ENCODE measurements at places on chromosomes 2 and 18.

DNA sequence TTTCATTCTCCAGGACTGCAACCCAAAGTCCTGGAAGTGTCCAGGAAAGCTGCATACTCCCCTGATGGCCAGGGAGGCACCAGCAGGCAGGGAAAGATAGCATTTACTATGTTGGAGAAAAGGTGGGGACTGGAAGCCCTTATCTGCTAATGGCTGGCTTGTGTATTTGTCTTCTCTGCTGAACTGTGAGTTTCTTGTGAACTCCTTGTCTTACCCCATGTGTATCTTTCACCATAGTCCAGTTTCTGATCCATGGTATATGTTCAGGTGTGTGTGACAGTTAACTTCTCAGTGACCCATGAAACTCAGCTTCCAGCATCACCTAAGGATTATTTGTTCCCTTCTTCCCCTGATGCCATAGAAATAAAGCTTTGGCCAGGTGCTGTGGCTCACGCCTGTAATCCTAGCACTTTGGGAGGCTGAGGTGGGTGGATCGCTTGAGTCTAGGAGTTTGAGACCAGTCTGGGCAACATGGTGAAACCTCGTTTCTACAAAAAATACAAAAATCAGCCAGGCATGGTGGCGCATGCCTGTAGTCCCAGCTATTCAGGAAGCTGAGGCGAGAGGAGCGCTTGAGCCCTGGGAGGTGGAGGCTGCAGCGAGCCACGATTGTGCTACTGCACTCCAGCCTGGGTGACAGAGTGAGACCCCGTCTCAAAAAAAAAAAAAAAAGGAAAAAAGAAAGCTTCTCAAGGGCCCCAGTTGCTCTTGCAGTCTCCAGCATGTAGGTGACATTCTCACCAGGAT, 112.8 kb upstream of the MAP4K3 start:
- DNase-seq: no peak

DNA sequence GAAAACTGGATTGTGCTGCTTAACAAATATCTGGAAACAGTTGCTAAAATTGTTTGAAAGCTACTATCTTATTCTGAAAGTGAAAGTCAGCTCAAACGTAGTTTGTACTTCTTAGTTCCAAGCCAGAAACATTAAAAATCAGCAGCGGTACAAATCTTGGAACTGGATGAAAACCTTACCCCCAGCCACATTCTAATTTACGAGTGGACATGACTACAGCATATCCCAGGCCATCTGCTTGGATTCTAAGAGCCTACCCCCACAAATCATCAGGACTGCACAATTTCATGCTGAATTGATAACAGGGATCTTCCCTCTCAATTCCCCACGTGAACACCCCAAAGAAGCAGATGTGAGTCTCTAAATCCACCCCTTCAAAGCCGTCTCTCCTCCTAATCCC, 158.7 kb upstream of the NCKAP5 start:
- no peak for DNase-seq

DNA sequence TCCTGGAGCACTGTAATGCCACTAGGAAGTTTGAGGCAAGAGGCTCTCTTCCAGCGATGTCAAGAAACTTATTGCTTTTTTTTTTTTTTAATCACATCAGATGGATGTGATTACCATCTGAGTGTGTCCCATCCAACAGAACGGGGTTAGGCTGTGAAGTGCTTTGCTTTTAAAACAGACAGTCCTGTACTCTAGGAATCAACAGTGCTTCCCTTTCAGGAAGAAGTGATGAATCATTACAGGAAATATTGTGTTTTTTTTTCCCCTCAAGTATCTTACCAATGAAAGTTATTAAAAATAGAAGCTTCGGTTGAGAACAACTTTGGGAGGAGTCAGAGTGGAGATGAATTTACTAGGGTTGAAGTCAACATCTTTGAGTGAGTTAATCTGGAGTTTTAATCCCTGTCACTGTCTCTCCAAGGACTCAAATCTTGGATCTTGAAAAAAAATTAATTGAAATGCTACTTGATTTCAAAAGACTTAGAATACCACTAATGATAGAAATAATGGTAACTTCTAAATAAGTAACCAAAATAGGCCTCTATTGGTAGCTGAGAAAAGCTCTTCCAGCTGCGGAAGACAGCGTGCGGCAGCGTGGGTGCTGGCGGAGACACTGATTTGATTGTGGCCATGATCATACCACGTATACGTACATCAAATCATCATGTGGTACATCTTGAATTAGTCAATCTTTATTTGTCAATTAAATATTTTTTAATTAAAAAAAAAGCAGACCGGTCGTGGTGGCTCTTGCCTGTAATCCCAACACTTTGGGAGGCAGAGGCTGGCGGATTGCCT, 45.5 kb downstream of the GATA6 start:
- DNase-seq: peak; percentile 15

- DNase-seq: no peak
Measured at GRCh38 chr2:217247476-217247875, 387.6 kb upstream of the TNP1 start.

DNA sequence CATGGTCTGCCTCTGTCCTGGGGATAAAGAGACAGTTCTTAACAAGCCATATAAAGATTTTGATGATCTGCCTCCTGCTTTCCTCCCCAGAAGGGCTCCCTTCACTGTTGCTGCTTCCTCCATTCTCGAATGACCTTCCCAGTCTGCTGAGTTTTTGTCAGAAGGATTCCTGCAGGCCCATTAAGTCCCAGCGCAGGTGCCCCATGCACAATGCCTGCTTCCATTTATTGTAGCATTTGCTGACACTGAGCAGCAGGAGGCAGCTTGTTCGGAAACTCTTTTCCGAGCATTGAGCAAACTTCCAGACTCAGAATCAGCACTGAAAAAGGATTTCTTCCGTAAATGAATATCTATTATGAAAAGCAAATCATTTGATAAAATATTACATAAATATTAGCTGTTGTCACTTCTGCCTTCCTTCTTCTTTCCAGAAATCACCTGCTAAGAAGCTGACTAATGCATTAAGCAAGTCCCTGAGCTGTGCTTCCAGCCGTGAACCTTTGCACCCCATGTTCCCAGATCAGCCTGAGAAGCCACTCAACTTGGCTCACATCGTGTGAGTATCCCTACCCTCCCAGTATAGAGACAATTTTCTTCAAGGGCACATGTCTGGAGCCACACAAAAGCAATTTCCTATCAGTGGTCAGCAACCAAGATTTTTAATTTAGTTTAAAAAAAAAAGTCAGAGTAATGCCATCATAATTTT, 110.4 kb downstream of the DTNA start:
- DNase-seq: no peak

DNA sequence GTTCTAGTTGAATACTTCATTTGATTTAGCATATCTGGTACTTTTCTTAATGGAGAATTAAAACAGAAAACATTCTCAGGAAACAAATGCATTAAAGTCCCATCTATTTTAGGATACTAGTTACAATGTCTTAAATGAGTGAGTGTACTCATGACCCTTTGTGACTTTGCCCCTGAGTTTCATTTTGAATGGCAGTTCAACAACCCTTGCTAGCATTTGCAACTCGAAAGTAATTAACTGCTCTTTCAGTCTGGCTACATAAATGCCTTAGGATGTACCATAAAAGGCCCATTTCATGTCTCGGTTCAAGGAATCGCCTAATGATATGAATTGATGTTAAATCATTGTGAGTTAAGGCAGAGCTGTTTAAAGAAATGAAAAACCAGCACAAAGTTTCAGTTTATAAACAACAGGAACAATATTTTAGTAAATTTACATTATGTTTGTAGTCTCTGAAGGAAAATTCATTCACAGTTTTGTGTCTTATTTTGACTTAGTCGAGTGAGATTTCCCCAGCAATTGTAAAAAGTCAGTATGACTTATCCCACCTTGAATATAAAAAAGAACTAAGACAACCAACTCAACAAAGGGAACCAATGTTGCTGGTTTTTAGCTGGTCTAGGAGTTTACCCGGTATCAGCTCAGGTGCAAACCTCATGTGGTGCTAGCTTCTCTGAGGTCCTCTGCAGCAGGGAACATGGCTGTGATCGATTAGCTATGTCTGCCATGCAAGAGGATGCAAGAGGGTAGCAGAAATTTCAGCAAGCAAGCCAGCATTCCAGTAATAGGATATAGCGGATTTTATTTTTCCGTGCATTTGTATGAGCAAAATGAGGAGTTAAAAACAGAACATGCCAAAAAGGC, 386.2 kb downstream of the PTPRM start:
- no peak for DNase-seq

GRCh38 chr2:98175811-98176210, 88.8 kb downstream of the VWA3B start:
- no peak for DNase-seq

DNA sequence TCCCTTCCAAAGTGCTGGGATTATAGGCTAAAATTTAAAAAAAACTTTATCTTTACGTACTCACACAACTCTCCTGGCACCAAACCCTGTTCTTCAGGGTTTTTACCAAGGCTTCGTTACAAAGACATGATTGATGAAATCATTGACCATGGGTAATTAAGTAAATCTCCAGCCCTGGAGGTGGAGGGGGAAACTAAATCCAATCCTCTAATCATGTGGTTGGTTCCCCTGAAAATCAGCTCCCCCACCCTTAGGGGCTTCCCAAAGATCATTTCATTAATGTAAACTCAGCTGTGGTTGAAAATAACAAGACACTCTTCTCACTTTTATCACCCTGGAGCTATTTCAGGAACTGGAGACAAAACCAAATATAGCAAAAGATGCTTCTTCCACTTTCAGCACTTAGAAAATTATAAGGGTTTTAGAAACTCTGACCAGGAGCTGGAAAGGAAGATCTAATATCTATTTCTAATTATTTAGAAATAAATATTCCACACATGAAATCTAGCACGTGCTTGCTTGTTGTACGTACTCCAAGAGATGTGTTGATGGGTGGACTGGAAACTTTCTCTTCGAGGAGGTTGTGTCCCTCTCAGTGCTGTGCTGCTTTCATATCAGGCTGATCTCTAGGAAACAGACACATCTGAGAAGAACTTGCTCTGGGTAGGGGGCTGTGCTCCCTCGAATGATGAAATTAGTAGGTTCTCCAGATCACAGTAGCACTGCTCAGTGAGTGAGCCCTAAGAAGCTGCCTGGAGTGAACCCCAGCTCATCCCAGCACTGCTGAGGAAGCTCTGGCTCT, 67.2 kb downstream of the SMAD4 start:
- DNase-seq: no peak

GRCh38 chr2:149743842-149744448, 156.4 kb upstream of the MMADHC start:
- peak; percentile 55 for DNase-seq

GRCh38 chr2:232942831-232943230, 70.2 kb downstream of the NGEF start:
- DNase-seq: no peak

DNA sequence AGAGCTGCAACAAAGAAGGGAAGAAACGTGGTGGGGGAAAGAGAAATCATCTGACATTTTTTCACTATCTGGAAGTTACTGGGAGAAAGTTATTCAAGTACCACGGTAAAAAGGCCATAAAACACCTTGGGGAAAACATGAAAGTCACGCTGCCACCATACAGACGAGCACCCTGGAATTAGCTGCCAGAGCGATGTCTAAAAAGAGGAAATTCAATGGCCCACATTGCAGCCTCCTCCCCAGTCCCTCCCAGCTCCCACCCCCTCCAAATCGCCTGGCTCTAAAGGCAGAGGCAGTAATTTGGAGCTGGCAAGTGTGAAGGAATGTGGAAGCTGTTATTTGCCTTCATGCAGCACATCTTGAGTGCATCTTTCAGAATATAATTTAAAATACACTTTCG, 192.0 kb downstream of the ALK start:
- no peak for DNase-seq

GRCh38 chr2:47259829-47260228, 104.7 kb upstream of the STPG4 start:
- DNase-seq: no peak

- no peak for DNase-seq
Measured at GRCh38 chr18:44437603-44438002, 243.1 kb upstream of the SETBP1 start.

- DNase-seq: no peak
Measured at GRCh38 chr18:75157851-75158250, 51.1 kb downstream of the PTGR3 start.

DNA sequence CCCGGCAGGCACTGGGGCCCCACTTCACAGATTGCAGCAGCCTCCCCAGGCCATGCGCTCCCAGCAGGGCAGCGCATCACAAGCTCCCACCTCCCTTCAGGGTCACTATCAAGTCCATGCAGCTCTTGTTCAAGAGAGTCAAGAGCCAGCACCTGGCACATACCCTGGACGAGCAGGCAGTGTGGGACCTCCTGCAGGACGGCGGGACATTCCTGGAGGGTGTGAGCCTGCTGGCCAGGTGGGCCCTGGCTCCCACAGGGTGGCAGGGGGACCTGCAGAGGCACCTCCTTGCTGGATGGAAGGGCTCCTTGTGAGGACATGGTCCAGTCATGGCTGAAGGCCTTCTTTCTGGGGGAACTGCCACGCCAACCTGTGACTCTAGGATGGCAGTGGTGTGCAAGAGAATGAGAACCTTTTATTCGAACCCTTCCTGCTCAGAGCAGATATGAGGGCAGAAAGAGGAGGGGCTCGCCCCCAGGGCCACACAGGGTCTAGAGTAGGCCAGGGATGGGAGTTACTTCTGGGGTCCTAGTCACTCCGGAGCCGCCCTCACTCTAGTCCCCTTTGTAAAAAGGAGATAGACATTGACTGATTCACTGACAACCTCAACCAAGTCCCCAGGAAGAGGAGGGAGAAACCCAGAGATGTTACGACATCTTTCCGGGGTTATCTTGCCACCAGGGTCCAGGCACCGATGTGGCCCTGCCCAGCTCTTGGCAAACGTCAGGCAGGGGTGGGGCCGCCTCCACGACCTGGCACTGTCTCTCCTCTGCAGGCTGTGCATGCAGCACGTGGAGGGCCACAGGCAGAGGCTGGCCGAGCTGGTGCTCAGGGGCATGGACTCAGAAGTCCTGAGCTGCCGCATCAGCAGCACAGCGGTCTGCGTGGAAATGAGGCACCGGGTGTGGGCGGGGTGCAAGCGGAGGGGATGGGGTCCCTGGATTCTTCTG, 31.3 kb downstream of the HJURP start:
- no peak for DNase-seq

- DNase-seq: no peak
Measured at GRCh38 chr18:33495278-33495677, 54.8 kb upstream of the CCDC178 start.

- no peak for DNase-seq
Measured at GRCh38 chr18:52615321-52615720, 275.3 kb downstream of the DCC start.

DNA sequence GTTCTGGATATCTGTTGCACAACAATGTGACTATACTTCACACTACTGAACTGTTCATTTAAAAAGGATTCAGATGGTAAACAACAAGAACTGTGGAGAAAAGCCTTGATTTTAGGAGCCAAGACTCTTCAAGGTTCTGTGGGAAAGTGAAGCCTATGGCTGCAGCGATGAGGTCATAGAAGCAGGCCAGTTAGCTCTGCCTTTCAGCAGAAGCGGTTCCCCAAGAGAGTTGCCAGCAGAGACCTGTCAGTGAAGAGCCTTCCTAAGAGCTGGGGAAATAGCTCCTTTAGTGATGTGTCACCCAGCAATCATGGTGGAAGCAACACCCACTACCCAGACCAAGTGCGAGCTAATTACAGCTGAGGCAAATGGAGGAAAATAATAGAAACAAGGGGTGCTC, 346.5 kb upstream of the ETAA1 start:
- DNase-seq: no peak

- no peak for DNase-seq
Measured at GRCh38 chr2:157894694-157895435, 18.7 kb upstream of the ACVR1 start.

Data from keratinocyte (primary cell).